ENCODE measurements at places on chromosomes 4 and X. TPM values are rescaled to one million over a fixed set of nuclear protein-coding genes. Genes with fewer than 3 reads are reported as not detected.

STAP1 gene
- total RNA-seq = not detected

PAGE2B gene
- not detected for total RNA-seq

ODAM gene
- total RNA-seq = not detected

UGT2B7 gene
- 6.5 TPM for total RNA-seq

PAK3 gene
- 0.46 TPM for total RNA-seq

EXOC1L gene
- total RNA-seq = not detected
